ENCODE measurements at places on chromosomes 3 and 15. TPM values are rescaled to one million over a fixed set of nuclear protein-coding genes. Genes with fewer than 3 reads are reported as not detected.

KPNA1 gene
- 40.3 TPM for total RNA-seq

NOX5 gene
- not detected for total RNA-seq

ULK4 gene
- 8.9 TPM for total RNA-seq

ERC2 gene
- total RNA-seq: not detected

C3orf22 gene
- not detected for total RNA-seq

FHIT gene
- total RNA-seq: 37.0 TPM

DGKG gene
- total RNA-seq: 5.5 TPM

PDCD6IP gene
- total RNA-seq: 160 TPM

C2CD4A gene
- 0.14 TPM for total RNA-seq

SLC4A7 gene
- total RNA-seq: 57.0 TPM

SPESP1 gene
- 1.1 TPM for total RNA-seq

ZNF774 gene
- 0.50 TPM for total RNA-seq

P2RY12 gene
- total RNA-seq: not detected

SLC22A13 gene
- total RNA-seq: 0.11 TPM

LRRIQ4 gene
- 0.21 TPM for total RNA-seq

GOLGA8T gene
- total RNA-seq: 0.14 TPM

SLC12A1 gene
- not detected for total RNA-seq

IFT57 gene
- 25.5 TPM for total RNA-seq

KIF7 gene
- 4.6 TPM for total RNA-seq

GOLGA8K gene
- 0.88 TPM for total RNA-seq

LTF gene
- not detected for total RNA-seq

KLHL40 gene
- total RNA-seq: not detected

PIGZ gene
- 1.1 TPM for total RNA-seq

TFG gene
- total RNA-seq: 74.0 TPM

GASK1A gene
- total RNA-seq: not detected

GPR87 gene
- total RNA-seq: 1.3 TPM

HIGD2B gene
- total RNA-seq: 0.68 TPM

CHL1 gene
- total RNA-seq: not detected

CRYGS gene
- 3.1 TPM for total RNA-seq

PRR23B gene
- not detected for total RNA-seq

GATA2 gene
- total RNA-seq: 1.4 TPM

LRRC31 gene
- total RNA-seq: not detected

MRPS11 gene
- total RNA-seq: 61.0 TPM

ECE2 gene
- total RNA-seq: not detected

CYP1A2 gene
- not detected for total RNA-seq

UNC13C gene
- not detected for total RNA-seq

YEATS2 gene
- 43.3 TPM for total RNA-seq

AGBL1 gene
- total RNA-seq: not detected

GHSR gene
- total RNA-seq: not detected

SKOR1 gene
- 0.16 TPM for total RNA-seq
